ENCODE measurements at places on chromosomes 16 and 17.

GRCh38 chr17:9802294-9802693 lies 10.9 kb upstream of the DHRS7C start:
- no peak for DNase-seq

GRCh38 chr16:88784074-88784855 lies 755 bp downstream of the PIEZO1 start:
- no peak for DNase-seq

GRCh38 chr17:4658478-4659305 lies 17.2 kb upstream of the ALOX15 start:
- DNase-seq: no peak

DNA sequence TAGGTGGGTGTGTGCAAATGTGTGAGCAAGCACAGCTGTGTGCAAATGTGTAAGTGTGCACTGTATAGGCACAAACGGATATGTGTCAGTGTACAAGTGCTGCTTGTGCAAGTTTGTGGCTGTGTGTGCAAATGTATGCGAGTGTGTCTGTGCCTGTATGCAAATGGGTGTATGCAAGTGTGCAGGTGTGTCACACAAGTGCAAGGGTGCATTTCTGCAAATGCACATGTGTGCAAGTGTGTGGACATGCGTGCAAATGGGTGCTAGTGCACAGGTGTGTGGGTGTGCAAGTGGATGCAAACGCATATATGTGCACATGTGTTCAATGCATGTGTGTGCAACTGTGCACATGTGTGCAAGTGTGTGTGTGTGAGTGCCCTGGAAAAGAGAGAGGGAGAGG lies 76.5 kb upstream of the TNRC6C start:
- DNase-seq: no peak

- no peak for DNase-seq
Measured at GRCh38 chr16:66523861-66524354, 26.0 kb downstream of the TK2 start.

- no peak for DNase-seq
Measured at GRCh38 chr17:41650794-41651624, 26.6 kb upstream of the KRT17 start.

GRCh38 chr17:3005696-3006095 lies 57.7 kb downstream of the OR1D5 start:
- DNase-seq: no peak

GRCh38 chr17:41551365-41551764 lies 20.5 kb downstream of the KRT9 start:
- DNase-seq: no peak
